Uterine smooth muscle cell (primary cell): ENCODE measurements at places on chromosomes 7 and 10. TPM values are rescaled to one million over a fixed set of nuclear protein-coding genes. Genes with fewer than 3 reads are reported as not detected.

The TMEM213 gene
- not detected in 2 replicates for total RNA-seq

The TMEM60 gene
- total RNA-seq: 23.4 and 24.0 TPM in 2 replicates

The RAMP3 gene
- not detected in 2 replicates for total RNA-seq

The CC2D2B gene
- not detected in 2 replicates for total RNA-seq

The SYNPO2L gene
- total RNA-seq: under 0.01 TPM in 1 of 2 replicates, not detected in the other

The CLCN1 gene
- not detected in 2 replicates for total RNA-seq

The TMEM130 gene
- total RNA-seq: 0.11 and 0.25 TPM in 2 replicates

The TMEM270 gene
- total RNA-seq: not detected in 2 replicates

The NANOS1 gene
- total RNA-seq: under 0.01 and 0.37 TPM in 2 replicates

The STAG3 gene
- total RNA-seq: 0.62 and 1.00 TPM in 2 replicates

The NKX2-3 gene
- total RNA-seq: not detected in 2 replicates

The OPN1SW gene
- not detected in 2 replicates for total RNA-seq

The GBX1 gene
- total RNA-seq: not detected in 2 replicates

The PPP1R3C gene
- 45.8 and 96.8 TPM in 2 replicates for total RNA-seq
